ENCODE measurements at places on chromosomes 6 and 20. TPM values are rescaled to one million over a fixed set of nuclear protein-coding genes. Genes with fewer than 3 reads are reported as not detected.
A peak's percentile ranks its signal among the peaks of the same experiment; 100 is the strongest.

- DNase-seq = peak; percentile 90
These were observed 25.2 kb downstream of the TRAM2 start for GRCh38 chr6:52551483-52552277.

DNA sequence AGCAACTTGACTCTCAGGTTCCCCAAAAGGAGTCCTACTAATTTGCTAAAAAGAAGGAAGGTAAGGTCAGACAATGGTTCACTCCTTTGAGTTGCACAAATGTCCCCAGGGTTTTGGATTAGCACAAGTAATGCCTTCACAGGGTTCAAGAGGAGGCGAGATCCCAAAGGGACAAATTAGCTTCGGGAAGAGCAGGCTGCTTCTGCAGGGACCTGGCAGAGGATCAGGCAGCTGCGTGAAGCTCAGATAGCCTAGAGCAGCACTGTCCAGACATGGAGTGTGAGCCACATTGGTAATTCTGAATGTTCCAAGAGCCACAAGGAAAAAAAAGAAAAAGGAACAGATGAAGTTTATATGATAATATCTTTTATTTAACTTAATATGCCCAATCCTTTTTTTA lies 115.4 kb downstream of the CFAP61 start:
- DNase-seq = no peak

GRCh38 chr20:58141496-58141895 lies 87.0 kb downstream of the ANKRD60 start:
- DNase-seq = no peak

Gene HINT3
- total RNA-seq = 22.0 TPM

- peak; percentile 88 for DNase-seq
These were observed 101.6 kb upstream of the PRSS16 start for GRCh38 chr6:27145731-27146455.

DNA sequence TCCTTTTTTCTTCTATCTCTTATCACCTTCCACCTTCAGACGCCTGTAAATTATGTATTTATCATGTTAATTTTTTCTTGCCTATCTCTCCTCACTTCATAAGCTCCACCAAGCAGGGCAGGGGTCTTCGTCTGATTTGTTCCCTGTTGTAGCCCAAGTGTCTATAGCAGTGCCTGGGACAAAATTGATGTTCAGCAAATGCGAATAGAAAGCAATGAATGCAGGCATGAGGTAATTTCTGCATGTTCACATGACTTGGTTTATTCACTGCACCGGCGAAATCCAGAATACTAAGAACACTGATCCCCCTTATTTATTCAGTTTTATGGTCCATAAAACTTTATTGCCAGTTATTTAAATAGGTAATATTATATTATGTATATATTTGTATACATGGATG lies 162.1 kb downstream of the TBC1D7 start:
- DNase-seq = no peak

Gene ACTL10
- not detected for total RNA-seq

DNA sequence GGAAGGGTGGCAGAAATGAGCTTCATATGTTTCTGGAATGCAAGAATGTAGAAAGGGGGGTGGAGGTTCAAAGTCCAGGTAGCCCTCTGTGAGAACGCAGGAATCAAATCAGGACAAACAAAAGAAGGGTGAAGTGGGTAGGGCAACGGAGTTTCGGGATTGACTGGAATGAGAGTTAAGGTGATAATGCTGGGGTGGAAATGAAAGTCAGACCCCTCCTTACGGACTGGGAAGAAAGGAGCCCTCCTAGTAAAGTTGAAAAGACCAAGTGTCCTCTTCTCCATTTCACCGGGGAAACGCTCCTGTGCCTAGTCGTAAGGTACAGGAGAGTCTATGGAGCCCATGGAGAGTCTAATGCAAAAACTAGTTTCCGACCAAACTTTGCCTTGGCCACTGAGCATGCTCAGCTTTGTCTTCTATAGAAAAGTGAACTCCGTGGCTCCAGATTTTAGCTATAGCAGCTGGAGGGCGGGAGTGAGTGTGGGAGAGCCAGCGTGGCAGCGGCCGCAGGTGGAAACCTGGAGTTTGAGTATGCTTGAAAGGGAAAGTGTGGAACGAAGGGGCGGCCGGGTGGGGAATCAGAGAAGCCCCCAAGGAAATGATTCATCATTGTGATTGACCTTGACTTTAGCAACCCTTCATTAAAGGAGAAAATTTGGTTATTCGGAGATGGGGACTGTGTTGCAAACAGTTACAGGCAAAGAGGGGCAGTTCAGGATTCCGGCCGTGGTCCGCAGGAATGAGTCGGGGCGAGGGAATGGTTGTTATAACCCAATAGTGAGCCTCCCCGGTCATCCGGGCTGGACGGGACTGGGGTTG lies 1.3 kb upstream of the LRRC1 start:
- peak; percentile 40 for DNase-seq

DNA sequence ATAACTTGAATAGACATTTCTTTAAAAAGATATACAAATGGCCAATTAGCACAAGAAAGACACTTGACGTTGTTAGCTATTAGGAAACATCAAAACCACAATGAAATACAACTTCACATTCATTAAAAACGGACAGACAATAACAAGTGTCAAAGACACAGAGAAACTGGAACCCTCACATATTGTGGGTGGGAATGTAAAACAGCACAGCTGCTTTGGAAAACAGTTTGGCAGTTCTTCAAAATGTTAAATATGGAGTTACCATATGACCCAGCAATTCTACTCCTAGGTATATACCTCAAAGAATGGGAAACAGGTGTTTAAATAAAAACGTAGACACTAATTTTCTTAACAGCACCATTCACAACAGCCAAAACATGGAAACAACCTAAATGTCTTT lies 100.5 kb upstream of the SLC22A23 start:
- no peak for DNase-seq

GRCh38 chr6:154590756-154591155 lies 80.3 kb upstream of the CNKSR3 start:
- no peak for DNase-seq

GRCh38 chr6:125945378-125946141 lies 11.0 kb upstream of the HINT3 start:
- peak; percentile 60 for DNase-seq

DNA sequence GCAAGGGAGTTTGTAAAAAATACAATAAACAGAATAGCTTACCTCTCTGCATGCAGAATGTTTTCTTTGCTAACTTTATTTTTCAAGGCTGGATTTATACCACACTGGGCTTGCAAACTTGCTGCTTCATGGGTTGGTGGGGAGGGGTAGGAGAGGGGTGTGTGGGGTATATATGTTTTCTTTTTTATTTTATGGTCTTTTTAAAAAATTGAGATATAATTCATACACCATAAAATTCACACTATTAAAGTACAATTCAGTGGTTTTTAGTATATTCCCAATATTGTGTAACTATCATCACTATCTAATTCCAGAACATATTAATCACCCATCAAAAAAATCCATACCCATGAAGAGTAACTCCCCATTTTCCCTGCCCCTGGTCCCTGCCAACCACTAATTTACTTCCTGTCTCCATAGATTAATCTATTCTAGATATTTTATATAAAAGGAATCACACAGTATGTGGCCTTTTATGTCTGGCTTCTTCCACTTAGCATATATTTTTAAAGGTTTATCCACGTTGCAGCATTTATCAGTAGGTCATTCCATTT lies 14.3 kb upstream of the TRPC4AP start:
- DNase-seq = no peak

Gene SEMG1
- total RNA-seq = not detected

DNA sequence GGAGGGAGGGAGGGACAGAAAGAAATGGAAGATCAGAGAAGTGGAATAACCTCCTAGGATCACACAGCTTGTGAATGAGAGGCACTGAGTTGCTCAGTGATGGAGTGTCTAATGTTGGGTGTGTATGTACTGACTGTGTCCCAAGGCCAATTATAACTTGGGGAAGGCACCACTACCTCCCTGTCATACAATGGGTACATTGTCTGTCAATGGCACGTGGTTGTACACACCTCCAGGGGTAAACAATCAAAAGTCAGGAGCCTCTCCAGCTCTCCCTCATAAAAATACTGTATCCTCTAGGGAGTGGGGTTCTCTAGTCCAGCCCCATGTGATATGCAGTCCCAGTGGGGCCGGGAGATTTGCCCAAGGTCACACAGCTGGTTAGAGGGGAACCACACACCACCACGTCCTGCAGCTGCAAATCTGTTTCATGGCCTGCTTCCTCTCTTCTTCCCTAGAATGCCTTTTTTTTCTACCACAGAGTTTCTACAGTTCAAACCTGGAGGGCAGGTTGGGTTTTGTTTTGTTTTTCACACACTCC lies 112.5 kb downstream of the SNX5 start:
- DNase-seq = peak; percentile 43

- peak; percentile 55 for DNase-seq
These were observed 40.9 kb downstream of the ZFP64 start for GRCh38 chr20:52150440-52151258.

Gene TSPYL4
- total RNA-seq = 22.0 TPM

- no peak for DNase-seq
These were observed 171.9 kb downstream of the GMDS start for GRCh38 chr6:2073476-2073875.

- no peak for DNase-seq
These were observed 226.9 kb downstream of the SOX4 start for GRCh38 chr6:21820442-21820841.

DNA sequence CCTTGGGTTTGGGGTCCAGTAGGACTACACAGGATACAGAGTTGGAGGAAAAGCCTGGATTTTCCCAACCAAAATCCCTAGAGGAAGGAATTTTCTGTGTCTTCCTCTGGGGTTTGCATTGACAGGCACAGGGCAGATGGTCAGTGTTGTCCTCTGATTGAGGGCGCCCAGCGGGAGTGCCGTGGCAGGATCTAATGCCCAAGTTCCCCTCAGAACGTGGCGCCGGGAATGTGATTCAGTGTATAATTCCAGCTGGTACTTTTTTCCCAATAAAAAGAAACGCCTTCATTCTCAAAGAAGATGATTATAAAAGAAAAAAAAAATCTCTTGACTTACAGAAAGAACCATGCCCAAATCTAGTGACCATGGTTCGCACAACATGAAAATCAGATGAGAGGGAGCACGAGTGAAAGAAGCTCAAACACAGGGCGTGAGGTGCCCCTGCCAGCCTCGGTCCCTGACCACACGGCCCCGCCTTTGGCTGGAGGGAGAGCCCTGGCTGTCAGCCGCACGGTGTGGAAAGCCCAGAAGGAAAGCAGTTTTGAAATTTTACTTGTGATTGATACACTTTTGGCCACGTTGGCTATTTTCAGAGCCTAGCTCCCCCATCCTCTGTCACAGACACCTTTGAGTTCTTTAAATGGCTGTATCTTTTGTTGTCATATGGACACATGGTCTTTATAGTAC lies 31.6 kb downstream of the VEGFA start:
- DNase-seq = no peak

- no peak for DNase-seq
These were observed 77.1 kb downstream of the SOD2 start for GRCh38 chr6:159615918-159616317.

- DNase-seq = no peak
These were observed 144.1 kb downstream of the MTHFD1L start for GRCh38 chr6:151009576-151009975.

- DNase-seq = no peak
These were observed 15.6 kb downstream of the GTSF1L start for GRCh38 chr20:43711098-43711654.

- DNase-seq = peak; percentile 73
These were observed 6.1 kb downstream of the TRIM10 start for GRCh38 chr6:30154709-30155519.

Gene ACTR5
- 9.4 TPM for total RNA-seq

Gene ERMARD
- 12.5 TPM for total RNA-seq

DNA sequence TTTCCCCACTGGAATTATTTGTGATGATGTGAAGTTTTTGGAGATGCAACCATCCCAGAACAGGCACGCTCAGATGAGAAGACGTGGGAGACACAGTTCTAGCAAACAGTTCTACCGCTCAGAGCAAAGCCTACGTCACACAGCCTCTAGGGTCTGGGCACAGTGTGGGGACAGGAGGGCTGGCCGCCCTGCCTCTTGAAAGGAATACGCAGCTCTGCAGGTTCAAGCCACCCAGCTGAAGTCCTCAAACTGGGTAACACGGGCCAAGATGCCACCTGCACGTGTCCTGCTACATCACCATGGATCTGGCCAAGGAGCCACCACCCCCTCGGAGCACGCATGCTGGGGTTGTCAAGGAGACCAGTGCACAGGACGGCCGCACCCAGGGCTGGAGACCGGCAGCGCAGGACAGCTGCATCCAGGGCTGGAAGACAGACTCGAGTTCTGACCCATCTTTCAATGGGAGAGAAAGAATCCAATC lies 75.0 kb downstream of the NOL4L start:
- DNase-seq = no peak

DNA sequence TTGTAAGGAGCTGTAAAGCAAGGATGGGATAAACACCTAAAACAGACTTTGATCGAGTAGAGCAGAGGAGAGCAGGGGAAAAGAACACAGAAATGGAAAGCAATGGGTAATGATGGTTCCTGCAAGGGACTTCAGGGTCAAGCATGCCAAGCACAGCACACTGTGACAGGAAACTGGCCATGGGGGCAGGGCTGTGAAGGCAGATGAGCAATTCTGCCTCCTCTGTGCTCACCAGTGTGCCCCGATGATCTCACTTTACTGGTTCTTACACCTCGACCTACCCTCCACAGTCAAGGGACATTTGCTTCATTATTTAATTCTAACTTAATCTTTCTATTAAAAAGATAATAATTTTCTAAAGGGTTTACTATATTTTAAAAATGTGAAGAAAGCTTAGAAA lies 21.6 kb upstream of the MYB start:
- no peak for DNase-seq

Gene MYCT1
- total RNA-seq = 2.9 TPM

GRCh38 chr6:35216851-35217811 lies 3.4 kb downstream of the SCUBE3 start:
- no peak for DNase-seq

Gene ADGRB3
- total RNA-seq = not detected

DNA sequence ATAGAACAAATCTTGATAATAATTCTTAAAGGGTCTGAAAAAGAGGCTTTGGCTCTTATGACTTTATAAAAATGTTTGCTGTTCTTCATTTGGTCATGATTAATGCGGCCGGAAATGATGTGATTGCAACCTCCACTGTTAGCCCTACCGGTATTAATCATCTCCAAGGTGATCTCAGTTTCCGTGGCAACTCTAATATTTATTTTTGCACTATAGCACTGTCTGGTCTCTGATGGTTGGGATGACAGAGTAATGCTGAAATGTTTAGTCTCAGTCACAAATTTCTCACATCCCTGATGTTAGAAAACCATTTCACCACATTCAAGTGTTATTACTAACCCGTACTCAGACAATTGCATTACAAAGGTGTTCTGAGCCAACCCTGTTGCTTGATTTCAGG lies 87.4 kb downstream of the TMEM200A start:
- DNase-seq = no peak

Gene MATN4
- not detected for total RNA-seq

GRCh38 chr20:56458206-56458821 lies 10.1 kb upstream of the RTF2 start:
- DNase-seq = no peak

GRCh38 chr6:47740714-47741113 lies 41.1 kb upstream of the OPN5 start:
- DNase-seq = no peak

DNA sequence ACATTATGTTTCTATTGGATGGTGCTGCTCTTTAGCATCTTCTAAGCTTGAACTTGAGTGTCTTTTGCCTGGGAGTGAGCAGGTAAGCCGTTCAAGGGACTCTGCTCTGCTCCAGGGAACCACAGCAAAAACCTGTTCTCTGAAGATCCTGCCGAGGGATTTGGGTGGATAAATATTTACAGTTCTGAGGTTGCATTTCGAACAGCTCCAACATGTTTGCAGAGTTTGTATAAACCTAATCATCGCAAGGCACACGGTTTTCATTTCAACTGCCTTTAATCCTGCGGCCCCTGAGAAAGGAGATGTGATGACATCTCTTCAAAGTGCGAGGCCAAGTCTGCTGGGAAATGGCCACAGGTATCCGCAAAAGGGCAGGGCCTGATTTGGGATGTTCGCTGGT lies 293.4 kb downstream of the TFAP2C start:
- no peak for DNase-seq

Gene AGER
- total RNA-seq = 2.2 TPM

Gene POU3F2
- 0.93 TPM for total RNA-seq

Measured in A172 (cell line).